Stimulated activated CD8-positive, alpha-beta memory T cell treated with anti-CD3 and anti-CD28 coated beads, Interleukin-12 subunit alpha, Interleukin-12 subunit beta, amount 100 ng/mL, for 1 hour (primary cell): ENCODE measurements at places on chromosomes 12 and 14.
A peak's percentile ranks its signal among the peaks of the same experiment; 100 is the strongest.

DNA sequence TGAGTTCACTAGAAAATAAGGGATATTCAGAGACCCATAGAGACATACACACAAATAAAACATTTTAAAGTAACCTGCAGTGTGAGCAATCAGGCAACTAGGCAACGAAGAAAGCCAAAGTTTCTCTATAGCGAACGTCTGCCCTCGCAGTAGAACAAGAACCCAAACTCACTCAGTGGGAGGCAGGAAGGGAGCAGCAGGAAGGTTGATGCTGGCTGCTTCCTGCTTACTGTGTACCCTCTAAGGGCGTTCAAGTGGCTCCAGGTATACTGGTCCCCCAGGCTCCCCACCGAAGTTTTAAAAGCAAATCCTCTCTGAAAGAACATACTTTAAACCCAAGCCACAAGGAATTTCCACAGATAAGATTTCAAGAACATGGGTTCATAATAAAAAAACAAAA is 249.3 kb downstream of the FOXN3 start:
- no peak for DNase-seq

- no peak for DNase-seq
Measured at GRCh38 chr14:55553791-55554190, 26.2 kb upstream of the KTN1 start.

DNA sequence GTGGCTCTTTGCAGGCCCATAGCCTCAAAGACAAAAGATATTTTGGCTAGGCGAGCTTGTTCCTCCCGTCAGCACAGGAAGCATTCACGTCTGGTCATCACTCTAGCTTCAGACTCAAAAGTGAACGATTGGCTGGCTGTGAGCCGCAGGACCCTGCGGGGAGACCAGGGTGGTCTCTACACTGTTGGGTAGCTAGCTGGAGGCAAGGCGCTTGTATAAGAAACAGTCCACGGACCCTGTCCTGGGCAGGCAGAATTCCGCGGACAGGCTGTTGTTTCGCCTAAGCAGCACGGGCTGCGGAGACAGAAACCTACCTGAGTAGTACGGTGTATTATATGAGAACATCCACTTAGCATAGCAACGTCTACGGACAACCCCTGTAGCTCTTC is 29.6 kb downstream of the WBP11 start:
- DNase-seq: peak; percentile 23

DNA sequence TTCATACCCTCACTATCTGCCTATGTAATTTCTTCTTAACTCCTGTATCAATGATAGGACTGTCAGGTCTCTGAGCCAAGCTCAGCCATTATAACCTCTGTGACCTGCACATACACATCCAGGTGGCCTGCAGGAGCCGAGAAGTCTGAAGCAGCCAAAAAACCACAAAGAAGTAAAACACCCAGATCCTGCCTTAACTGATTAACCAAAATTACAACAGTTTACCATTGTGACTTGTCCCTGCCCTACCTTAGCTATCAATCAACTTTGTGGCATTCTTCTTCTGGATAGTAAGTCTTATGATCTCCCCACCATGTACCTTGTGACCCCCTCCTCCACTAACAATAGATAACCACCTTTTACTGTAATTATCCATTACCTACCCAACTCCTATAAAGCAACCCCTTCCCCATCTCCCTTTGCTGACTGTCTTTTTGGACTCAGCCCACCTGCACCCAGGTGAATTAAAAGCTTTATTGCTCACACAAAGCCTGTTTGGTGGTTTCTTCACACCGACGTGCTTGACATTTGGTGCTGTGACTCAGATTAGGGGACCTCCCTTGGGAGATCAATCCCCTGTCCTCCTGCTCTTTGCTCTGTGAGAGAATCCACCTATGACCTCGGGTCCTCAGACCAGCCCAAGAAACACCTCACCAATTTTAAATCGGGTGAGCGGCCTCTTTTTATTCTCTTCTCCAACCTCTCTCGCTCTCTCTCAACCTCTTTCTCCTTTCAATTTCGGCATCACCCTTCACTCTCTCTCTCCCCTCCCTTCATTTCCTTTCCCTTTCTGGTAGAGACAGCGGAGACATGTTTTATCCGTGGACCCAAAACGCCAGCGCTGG is 11.5 kb upstream of the LGMN start:
- DNase-seq: no peak

- no peak for DNase-seq
Measured at GRCh38 chr14:32085845-32086383, 8.8 kb downstream of the ARHGAP5 start.

DNA sequence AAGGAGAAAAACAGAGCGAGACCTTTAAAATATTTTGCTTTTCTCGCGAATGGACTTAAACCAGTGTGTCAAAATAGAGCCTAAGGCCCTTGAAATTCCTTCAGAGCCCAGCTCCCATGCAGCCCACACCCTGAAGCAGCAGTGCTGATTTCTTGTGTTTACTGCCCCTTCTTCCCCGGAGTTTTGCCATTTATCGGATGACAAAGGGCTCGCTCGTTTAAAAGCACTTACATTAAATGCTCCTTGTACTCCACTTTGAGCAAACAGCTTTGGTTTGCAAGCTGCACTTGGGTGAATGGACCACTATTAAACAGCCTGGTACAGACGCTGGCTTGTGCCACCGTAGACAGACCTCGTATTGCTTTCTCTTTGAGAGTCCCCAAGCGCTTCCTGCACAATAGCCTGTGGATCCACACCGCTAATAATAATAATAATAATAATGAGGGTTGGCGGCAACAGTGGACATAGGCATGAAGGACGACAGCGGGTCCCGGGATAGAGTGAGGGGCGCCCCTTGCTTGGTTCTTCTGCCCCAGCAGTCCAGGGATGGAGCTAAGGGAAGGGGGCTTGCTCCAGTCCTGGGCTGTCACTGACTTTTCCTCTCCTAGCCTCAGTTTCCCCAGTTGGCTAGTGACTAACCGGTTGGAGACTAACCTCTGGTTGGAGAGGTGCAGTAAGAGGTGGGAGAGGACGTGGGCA is 6.6 kb downstream of the DLK1 start:
- no peak for DNase-seq
